ENCODE measurements at places on chromosomes 13 and 19.

- no peak for DNase-seq
These were observed at the start of gene PRR19 for GRCh38 chr19:42301646-42302203. Gene PRR19 (plus strand): TSS chr19:42302132. CDS start chr19:42309585, 7,453 bp downstream.

DNA sequence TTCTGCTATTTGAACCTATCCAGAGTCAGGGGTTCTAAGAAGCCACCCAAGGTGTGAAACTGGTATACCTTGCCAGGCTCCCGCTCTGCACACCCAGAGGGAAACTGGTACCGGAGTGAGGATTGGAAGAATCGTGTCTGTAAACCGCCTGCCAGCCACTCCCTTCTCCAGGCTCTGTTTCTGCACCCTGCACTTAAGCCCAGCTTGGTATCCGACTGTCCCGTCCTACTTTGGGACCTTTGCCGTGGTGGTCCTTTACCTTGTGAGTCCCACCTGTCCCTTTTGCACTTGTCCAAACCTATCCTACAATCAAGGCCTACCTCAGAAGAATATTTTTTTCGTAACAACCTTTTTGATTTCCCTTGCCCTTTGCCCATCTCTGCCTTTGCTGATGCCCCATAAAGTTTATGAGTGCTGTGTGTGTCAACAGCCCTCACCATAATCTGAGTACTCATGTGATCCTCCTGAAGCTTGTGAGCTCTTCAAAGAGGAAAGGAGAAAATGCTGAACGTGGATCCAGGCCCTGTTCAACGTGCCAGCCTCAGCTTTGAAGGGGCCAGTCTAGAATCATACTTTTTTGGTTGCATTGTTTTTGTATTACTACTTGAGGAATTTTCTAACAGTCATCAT, 44.7 kb downstream of the GARRE1 start:
- no peak for DNase-seq

- no peak for DNase-seq
These were observed 15.0 kb downstream of the KATNAL1 start for GRCh38 chr13:30292325-30292724.

DNA sequence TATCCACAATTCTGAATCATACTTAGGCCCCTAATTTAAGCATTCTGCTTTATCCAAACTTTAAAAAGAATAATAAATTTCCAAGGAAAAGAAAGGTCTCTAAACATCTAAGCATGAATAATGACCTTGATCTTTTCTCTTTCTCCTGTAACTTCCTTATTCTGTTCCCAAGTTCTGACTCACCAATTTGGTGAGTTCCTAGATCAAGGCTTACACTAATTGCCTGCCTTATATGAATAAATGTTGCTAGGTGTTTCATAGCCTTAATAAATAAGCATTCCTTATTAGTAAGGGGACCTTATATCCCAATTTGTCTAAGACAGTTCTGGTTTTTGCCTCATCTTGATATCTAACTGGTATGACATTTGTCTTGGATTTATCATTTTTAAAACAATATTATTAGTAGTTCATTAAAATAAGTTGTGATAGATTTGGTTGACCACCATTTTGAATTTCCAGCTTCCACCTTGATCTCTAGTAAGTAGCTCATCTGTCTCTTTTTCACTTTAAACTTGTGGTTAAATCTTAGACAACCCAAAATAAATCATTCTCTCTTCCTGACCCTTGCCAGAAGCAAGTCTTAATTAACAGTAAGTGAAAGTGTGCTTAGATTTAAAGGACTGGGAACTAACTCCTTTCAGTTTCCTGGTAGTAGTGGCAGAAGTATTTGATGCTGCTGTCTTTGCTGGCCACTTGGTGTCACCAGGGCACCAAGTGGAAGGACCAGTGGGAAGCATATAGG, 121.2 kb upstream of the MLNR start:
- no peak for DNase-seq

- no peak for DNase-seq
These were observed 5.0 kb upstream of the JUNB start for GRCh38 chr19:12786141-12786870.

All from stimulated activated CD4-positive, alpha-beta T cell treated with anti-CD3 and anti-CD28 coated beads, Interleukin-1b, Interleukin-23, amount 100 ng/mL, for 1 hour (primary cell).